ENCODE measurements at places on chromosomes 3 and 15. TPM values are rescaled to one million over a fixed set of nuclear protein-coding genes. Genes with fewer than 3 reads are reported as not detected.

DNA sequence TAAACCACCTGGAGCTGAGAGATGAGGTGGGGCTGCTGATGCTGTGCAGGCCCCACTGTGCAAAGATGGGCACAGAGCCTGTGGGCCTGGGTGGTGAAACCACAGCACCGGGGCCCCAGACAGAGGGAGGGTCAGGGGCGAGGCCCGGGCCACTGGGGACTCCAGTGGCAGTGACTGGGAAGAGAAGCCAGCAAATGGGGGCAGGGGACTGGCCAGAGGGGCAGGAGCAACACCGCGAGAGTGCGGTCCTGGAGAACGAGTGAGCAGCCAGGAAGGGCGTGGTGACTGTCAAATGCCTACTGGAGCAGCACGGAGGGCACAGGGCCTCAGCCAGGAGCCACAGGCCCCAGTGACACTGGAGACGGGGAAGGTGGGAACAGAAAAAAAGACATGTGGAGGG is 39.8 kb downstream of the HCN4 start:
- no peak for DNase-seq

DNA sequence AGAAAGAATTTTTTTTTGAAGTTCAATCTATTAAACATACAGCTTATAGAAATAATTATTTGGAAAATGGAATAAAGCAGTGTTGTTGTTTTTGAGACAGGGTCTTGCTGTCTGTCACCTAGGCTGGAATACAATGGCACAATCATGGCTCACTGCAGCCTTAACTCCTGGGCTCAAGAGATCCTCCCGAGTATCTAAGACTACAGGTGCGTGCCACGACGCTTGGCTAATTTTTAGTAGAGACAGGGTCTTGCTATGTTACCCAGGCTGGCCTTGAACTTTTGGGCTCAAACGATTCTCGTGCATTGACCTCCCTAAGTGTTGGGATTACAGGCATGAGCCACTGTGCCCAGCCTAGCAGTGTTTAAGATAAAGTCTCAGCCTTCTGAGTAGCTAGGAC is 8.8 kb downstream of the BNIP2 start:
- no peak for DNase-seq

- no peak for DNase-seq
Measured at GRCh38 chr3:143979813-143980212, 8.2 kb downstream of the DIPK2A start.

DNA sequence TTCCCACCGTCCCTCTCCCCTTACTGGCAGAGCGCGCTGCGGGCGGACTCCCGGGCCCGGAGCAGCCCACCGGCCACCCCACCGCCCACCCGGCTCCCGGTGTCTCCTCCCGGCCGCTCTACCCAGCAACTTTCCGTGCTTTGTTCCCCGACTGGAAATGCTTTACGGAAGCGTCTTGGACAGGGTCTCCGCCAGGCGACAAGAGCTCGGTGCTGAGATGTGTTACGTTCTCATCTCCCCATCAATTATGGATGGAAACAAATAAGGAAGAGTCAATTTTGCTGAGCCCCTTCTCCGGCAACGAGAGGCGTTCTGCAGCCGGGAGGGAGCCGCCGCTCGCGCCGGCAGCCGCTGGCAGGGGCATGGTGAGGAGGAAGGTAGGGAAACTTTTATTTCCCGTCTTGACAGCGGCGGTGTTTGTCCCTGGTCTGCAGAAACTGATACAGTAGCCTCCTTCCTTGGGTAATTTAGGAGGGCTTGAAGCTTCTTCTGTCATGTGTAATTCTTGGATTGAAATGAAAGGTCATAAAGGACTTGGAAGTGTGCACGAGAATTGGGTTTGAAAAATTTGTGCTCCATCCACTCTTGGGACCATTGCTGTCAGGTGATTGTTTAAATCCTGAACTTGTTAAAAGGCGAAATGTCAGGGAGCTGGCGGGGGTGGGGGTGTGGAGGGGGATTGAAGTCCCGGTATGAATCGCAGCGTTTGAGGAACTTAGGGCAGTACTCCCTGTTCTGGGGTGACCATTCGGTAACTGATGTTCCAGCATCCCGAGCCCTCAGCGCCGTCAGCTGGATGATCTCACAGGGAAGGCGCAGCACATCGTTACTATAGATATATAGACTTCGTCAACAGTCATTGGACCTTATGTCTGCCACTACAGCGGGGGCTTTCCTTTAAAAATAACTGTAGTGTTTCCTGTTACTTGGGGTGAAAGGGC is 1.5 kb downstream of the SEMA6D start:
- DNase-seq = no peak

Gene TAGLN3
- 3.5 TPM for total RNA-seq

All from activated CD4-positive, alpha-beta T cell treated with anti-CD3 and anti-CD28 coated beads for 36 hours (primary cell).